ENCODE measurements at places on chromosomes 2 and 18.
A peak's percentile ranks its signal among the peaks of the same experiment; 100 is the strongest.

DNA sequence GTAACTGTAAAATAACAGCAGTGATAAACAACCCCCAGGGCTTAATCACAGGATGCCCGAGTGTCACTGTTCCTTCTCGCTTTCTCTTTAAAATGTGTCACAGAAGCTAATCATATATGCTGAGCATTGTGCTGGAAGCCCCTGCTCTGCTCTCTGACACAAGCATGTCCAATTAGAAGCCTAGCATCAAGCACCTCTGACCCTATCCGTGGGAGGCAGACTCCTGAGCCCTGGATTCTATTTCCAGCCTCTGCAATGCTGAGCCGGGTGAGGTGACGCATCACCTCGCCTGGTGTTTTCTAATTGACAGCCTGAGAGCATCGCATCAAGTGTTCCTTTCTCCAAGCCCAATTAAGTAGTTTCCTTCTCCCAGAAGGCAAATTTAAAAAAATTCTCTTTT, 19.7 kb upstream of the SCG2 start:
- DNase-seq: no peak

GRCh38 chr2:85015653-85016360, 44.8 kb downstream of the KCMF1 start:
- no peak for DNase-seq

DNA sequence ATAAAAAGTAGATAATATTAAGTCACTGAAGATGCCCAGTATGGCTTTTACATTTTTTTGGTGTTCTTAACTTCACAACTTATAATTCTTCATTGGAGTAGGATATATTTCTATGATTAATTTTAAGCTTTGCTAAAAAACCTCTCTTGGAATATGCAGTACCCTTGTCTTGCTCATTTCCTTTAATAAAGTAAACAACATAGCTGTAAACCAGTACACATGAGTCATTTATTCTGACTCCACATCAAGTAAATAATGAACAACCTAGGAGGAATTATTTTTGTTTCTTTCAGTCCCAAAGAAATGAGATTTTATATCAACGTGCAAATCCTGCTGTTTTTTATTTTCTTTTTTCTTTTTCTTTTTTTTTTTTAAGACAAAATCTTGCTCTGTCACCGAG, 869.1 kb downstream of the CNTNAP5 start:
- no peak for DNase-seq

GRCh38 chr18:7272311-7273049, 41.6 kb downstream of the LRRC30 start:
- no peak for DNase-seq

DNA sequence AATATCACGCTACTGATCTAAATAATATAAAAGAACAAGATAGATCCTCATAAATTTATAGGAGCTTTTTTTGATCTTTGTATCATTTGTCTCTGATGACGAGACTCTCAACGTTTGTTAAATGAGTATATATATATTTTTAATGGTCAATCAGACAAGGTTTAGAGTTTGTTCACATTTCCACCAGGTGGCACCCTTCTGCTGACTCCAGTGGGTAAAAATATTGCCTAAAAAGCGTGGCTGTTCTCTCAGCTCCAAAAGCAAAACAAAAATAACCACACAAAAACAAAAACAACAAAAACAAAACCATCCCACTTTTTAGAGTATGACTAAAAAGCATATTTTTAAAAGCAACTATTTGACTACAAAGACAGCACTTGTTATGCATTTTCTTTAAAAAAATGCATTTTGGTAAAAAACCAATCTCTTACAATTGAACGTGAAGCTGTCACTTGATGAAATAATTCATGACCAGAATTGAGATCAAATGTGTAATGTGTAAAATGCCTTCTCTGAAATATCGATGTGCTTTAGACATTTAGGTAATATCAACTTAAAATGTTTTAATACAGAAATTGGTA, 723.2 kb downstream of the DPP10 start:
- no peak for DNase-seq

DNA sequence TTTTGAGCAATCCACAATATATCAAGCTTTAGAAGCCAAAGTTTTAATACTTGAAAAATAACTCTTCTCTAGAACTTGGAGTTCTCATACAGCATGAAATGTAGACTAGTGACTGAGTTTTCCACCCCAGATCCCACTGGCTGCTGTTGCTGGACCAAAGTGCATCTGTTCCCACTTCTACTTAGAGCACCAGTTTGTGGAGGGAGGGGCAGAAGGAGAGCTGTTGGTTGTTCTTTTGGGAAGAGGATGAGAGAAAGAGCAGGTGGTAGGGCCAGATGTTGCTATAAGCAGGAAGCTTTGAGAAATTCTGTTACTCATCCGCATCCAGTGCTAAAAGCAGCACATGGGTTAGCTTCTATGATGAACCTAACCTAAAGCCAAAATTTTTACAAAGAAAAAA, 59.0 kb downstream of the MBD2 start:
- DNase-seq: no peak

- no peak for DNase-seq
Measured at GRCh38 chr18:36856815-36857214, 27.9 kb downstream of the KIAA1328 start.

DNA sequence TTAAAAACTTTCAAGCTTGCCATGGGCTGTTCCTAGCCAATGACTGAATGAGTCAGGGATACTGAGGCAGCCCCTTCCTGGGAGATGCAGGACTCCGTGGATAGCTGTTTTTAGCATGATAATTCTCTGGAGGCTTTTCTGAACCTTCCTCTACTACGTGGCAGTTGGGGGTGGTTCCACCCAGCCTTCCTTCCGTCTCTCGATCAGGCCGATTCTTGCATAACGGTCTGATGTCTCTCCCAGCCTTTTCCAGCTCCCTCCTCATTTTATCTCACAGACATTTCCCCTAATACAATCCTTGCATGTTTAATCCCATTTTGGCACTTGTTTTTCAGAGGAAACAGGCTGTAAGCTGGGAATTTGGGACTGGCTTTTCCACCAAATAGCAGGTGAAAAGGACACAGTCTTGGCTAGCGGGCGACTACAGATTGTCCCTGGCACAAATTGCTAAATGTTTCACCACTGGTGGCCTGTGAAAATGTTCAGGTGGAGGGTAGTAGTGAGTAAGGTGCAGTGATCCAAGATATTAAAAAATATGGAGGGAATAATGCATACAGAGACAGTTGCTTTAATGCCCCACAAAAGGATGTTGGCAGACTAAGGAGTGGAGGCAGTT, 21.0 kb upstream of the CTLA4 start:
- DNase-seq: no peak

DNA sequence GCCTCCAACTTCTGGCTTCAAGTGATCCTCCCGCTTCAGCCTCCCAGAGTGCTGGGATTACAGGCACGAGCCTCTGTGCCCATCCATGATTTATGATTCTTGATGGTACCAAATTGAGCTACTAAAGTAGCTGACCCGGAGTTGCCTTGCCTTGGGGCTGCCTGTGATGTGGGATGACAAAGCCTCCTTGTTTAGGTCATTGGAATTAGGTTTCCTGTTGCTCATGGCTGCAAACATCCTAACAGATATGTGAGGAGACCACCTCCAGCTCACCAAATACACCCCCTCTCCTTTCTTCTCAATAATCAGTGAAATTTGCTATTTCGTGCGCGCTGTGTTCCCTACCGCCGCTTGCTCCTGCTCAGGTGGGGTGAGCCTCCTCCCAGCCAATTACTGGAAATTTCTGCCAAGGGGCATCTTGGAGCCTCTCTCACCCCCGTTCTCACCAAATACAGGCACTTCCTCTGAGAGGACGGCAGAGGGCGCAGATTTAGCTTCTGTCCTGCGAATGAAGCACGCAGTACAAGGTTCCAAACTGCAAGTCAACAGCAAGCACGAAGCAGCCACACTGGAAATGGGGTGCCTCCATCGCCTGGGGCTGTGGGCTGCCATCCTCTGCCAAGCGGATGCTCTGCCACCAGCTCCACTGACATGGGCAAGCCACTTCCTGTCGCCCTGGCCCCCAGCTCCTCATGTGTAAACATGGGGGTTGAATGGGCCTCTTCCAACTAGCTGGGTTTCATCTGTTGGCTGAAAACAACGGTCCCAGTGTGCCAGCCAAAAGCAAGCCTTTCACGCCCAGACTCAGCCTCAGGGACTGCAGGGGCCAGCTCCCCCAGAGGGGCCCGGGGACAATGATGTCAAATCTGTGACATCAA, 71.7 kb downstream of the NCAPH start:
- peak; percentile 63 for DNase-seq

DNA sequence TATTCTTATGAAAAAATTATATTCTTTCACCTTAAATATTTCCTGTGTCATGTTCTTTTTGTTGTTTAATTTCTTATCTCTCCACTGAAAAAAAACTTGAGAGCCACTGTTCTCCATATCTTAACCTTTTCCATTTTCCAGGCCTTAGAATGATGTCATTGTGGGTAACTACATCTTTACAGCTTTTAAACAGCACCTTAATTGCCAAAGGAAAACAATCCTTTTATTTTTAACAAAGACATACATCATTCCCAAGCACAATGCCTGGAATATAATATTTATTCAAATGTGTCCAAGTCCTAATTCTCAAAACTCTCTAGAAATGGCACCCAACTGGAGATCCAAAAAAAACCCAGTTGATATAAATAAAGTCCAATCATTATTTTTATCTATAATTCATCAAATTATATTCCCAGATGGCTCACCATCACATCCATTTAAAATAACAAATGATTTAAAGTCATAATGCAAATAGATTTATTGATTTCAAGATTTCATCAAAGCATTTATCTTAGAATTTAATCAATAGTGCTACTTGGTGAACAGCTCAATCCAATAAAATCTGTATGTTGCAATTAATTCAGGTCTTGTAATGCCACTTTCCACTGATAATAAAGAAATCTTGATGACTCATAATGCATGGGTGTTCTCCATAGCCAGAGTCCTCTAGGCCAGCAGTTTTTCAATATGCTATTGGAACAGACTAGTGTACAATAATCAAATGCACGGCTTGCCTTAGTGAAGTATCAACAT, 107.1 kb upstream of the MAPRE2 start:
- no peak for DNase-seq

DNA sequence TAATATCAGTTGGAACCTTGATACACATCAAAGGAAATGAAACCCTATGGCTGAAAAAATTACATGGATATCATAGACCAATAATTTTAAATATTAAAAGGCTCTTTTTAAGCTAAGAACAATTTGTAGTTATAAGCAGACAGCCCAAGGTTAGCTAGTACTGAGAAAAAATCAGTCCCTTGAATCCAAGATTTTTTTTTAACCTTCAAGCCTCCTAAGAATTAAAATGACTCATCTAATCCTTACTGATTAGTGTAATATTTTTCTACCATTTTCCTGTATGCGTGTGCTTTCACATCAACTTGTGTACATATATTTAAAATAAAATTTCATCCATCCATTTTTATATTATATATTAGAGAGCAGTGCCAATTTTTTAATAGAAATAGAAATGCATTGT, 1004.9 kb upstream of the ZEB2 start:
- DNase-seq: no peak

- DNase-seq: no peak
Measured at GRCh38 chr2:10900216-10901109, 11.3 kb upstream of the KCNF1 start.

- no peak for DNase-seq
Measured at GRCh38 chr18:54004828-54005227, 219.6 kb downstream of the MBD2 start.

DNA sequence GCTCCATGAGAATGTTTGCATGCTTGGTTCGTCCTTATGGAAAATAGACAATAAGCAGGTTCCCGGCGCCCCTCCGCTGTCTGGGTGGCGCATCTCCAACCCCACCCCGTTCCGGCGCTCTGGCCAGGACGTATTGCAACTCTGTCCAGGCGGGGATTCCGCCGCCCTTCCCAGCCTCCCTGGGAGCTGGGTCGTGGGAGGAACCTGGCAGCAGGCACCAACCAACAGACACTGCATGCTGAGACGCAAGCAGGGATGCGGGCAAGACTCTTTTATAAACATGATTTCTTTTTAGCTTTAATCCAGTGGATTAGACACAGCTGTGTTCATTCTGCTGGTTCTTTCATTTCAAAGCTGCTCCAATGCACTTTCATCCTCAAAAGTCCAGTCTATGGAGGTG, 240.2 kb downstream of the SH3BP4 start:
- no peak for DNase-seq

DNA sequence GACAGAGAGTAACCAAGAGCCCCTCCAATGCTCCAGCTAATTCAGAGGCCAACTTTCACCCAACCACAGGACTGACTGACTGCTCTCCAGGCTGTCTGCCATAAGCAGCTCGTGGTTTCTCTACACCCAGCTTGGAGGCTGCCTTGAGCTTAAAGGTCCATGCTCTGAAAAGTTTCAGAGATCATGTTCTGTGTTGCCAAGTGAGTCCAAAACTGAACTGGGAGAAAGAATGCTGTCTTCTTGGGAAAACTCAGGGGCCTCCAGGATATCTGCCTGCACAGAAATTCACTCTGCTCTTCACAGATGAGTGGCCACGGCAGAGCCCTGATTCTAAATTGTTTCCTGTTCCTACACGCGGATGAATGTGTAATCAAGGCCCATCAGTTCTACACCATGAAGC, 51.1 kb downstream of the LPIN2 start:
- DNase-seq: no peak

- no peak for DNase-seq
Measured at GRCh38 chr2:122519366-122519765, 763.9 kb downstream of the TSN start.

DNA sequence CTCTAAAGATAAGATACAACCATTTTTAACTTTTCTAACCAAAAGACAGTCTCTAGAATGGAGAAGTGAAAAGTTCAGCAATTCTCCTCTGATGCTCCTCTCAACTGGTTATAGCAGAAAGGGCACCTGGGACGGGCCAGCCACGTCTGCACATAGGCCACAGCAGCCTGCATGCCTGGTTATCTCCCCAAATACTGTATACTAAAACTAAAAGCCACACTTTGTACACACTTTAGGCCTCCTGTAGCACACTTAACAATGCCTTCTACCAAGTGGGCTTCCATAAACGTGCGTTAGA, 179.1 kb downstream of the ANKRD44 start:
- no peak for DNase-seq

GRCh38 chr2:74712223-74713053, 58.4 kb downstream of the SEMA4F start:
- DNase-seq: no peak

- no peak for DNase-seq
Measured at GRCh38 chr18:4438938-4439337, 16.2 kb downstream of the DLGAP1 start.

- no peak for DNase-seq
Measured at GRCh38 chr2:96616535-96616934, 21.6 kb downstream of the KANSL3 start.

DNA sequence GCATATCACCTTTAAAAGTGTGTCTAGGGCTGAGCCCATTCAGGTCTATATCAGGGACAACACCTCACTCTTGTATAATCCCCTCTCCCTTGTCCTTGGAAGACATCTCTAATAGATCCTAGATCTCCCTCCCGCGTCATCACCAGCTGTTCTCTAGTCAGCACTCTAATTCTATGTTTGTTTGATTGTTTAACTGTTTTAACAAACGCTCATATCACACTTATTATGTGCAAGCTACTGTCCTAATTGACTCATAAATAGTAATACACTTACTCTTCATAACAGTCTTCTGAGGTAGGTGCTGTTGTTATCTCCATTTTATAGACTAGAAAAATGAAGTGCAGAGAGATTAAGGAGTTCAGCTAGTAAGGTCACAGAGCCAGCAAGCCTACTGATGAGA, 1.6 kb upstream of the ERMN start:
- no peak for DNase-seq

- no peak for DNase-seq
Measured at GRCh38 chr2:67927501-67927900, 135.3 kb downstream of the C1D start.
